ENCODE measurements at places on chromosomes 7 and 10.

DNA sequence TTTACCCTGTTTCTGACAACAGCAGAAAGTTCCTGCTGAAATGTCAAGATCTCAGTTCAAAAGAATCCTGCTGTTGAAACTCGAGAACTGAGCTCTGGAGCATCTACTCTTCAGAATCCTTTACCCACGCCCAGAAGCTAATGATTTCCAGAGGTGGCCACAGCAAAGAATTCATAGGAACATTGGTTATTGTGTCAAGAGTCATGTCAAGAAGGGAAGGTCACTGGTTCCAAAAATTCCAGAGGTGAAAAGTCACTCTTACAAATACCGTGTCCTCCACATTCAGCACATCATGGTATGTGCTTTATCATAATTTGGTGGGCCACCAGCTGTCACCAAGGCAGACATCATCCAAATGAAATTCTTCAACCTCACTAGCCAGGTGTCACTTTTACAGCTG is 394.4 kb upstream of the NPVF start:
- no peak for DNase-seq

- DNase-seq = no peak
These were observed 169.5 kb downstream of the CPED1 start for GRCh38 chr7:121157885-121158590.

DNA sequence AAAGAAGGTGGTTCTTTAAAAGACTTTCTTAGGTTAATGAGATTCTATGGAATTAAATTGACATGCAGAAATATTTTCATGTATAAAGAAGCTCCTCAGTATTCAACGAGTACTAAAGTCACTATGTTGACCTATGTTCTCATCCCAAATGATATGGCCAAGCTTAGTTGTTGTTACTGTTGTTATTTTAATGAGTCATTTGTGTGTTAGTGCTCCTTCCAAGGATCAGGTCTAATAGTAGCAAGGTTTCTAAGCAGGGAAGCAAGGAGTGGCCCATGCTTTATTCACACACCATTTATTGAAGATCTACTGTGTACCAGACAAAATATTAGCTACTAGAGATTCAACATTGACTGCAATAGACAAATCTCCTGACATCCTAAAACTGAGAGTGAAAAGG is 41.9 kb downstream of the LRRN3 start:
- DNase-seq = no peak

DNA sequence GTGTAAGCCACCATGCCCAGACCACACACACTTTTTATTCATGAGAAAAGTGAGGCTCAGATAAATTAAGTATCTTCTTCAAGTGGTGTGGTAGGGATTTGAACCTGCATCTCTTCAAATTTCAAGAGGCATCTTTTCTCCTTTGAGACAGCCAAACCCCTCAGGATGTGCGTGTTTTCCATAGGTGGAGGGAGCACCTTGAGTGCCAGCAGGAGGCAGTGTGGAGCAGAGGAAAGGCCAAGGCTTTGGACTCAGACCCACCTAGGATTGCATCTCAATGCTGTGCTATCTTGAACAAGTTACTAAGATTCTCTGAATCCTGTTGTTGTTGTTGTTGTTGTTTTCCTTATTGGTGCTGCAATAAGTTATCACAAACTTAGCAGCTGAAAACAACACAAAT is 40.2 kb upstream of the MYL10 start:
- no peak for DNase-seq

- DNase-seq = no peak
These were observed 265.1 kb upstream of the KLF14 start for GRCh38 chr7:130998993-130999602.

DNA sequence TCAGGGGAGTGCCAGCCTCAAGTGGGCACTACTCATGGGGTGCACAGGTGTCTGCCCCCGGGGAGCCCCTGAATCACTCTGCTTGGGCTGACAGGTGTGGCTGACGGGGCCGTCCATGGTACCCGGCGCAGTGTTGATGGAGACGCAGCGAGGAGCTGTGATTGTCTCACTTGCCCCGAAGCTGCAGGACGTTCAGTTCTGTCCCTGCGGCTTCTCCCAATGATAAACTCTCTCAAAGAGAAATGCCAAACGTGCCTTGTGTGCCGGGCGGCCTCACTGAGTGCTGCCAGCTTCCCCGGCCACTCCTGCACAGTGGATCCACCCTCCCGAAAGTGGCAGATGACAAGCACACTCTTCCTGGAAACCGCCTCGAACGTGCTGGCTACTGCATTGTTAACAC is 203.2 kb downstream of the DNAJB6 start:
- no peak for DNase-seq

GRCh38 chr10:44070282-44070681 is 314.6 kb downstream of the CXCL12 start:
- DNase-seq = no peak

Measured in activated naive CD4-positive, alpha-beta T cell treated with anti-CD3 and anti-CD28 coated beads, Interleukin-2, amount 50 U/mL, for 72 hours (primary cell).